ENCODE measurements at places on chromosomes 3 and 15.

GRCh38 chr3:23623844-23624243 lies 181.9 kb upstream of the UBE2E1 start:
- DNase-seq = no peak

GRCh38 chr15:101232677-101233076 lies 19.2 kb downstream of the CHSY1 start:
- no peak for DNase-seq

DNA sequence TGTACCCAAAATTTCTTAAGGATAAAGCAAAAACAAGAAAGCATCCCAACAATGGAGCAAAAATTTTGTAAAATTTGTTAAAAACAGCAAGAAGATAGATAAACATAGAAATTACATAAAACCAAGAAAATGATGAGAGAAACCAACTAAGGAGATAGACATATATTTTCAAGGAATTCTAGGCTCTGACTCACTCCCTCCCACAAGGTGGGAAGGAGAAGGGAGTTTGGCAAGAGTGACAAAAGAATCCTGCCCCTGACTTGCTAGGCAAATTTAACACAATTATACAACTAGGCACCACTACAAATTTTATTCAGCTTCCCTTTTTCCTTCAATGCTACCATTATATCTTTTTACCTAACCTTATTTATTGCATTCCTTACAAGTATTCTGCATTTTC lies 70.9 kb downstream of the MYO9A start:
- no peak for DNase-seq

DNA sequence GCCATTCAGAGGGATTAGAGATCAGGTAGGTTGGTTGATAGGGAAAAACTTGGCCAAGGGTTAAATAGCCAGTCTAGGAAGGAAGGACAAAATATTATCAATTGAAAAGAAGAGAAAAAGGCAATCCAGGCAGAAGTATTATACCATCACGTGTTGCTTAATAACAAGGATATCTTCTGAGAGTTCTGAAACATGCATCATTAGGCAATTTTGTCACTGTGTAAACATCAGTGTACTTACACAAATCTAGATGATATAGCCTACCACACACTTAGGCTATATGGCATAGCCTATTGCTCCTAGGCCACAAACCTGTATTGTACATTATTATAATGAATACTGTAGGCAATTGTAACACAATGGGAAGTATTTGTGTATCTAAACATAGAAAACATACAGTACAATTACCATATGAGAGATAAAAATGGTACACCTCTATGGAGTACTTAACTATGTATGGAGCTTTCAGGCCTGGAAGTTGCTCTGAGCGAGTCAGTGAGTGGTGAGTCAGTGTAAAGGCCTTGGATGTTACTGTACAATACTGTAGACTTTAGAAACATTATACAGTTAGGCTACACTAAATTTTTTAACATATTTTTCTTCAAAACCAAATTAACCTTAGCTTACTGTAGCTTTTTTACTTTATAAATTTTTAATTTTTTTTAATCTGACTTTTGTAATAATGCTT lies 2.7 kb downstream of the TEX55 start:
- no peak for DNase-seq

GRCh38 chr3:150335631-150336030 lies 72.5 kb upstream of the TSC22D2 start:
- DNase-seq = no peak

DNA sequence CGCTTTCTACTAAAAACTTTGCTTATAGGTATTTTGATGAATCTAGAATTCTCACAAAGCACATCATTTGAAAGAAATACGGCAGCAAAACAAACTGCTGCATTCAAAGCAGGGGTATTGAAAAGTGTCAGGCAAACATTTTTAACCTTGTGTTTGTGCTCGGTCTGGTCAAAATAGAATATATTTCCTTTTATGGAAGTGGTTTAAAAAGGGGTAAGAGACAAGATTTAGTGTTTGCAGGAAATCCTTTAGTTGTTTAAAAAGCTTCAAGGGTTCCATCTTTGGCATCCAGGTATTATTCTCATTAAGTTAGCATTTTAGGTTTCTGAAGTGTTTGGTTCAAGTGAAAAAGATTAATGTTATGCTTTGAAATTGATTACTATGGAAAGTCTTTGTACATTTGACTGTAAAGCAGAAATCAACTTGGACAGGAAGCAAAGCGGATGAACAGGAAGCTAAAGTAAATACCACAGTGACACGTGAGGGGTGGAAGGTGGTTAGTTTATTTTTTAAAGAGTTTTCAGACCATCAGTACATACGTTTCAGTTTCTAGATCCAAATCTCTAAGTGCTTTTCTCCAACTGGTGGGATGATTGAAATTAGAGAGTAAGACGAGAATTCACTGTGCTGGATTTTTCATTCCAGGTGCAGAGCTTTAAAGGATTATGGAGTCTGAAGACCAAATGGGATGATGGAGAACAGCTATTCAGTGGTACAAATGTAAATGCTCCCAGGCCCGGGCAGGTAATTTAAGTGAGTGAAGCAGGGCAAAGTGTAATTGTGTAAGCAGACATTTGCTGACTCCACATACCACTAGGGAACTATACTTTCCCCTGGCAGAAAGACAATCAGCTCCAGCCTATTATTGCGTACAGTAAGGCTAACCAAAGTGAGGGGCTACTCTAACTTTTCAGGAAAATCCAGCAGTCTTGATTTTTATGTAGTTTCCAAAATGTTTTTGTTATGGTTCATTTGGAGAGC lies 341.8 kb upstream of the TBL1XR1 start:
- no peak for DNase-seq

DNA sequence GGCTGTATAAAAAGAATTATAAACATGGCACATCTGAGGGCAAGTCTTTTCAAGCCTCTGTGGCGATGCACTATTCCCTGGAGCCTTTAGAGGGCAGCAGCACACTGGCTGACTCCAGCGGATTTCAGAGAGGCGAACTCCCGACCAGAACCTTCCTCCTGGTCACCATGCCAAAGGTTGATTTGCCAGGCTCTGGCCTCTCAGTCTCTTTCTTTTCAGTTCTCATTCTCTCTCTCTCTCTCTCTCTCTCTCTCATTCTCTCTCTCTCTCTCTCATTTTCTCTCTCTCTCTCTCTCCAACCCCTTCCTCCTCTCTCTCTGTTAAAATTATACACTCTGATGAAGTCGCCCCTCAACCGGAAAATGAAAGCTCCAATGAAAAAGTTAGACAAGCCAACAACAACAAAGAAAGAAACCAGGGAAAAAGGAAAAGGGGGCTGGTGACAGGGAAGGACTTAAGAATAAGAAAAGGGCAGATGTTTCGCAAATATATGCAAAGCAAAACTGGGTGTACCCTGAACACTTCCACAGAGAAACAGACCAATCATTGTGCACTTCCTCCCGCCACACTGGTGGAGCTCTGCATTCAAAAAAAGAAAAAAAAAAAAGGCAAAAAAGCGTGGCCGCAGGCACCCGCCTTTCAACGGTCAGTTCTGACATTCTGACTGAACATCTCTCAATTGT lies 90.2 kb downstream of the TIGIT start:
- DNase-seq = peak; percentile 78

- DNase-seq = peak; percentile 72
These were observed 3.0 kb downstream of the RAB6B start for GRCh38 chr3:133892541-133893231.

DNA sequence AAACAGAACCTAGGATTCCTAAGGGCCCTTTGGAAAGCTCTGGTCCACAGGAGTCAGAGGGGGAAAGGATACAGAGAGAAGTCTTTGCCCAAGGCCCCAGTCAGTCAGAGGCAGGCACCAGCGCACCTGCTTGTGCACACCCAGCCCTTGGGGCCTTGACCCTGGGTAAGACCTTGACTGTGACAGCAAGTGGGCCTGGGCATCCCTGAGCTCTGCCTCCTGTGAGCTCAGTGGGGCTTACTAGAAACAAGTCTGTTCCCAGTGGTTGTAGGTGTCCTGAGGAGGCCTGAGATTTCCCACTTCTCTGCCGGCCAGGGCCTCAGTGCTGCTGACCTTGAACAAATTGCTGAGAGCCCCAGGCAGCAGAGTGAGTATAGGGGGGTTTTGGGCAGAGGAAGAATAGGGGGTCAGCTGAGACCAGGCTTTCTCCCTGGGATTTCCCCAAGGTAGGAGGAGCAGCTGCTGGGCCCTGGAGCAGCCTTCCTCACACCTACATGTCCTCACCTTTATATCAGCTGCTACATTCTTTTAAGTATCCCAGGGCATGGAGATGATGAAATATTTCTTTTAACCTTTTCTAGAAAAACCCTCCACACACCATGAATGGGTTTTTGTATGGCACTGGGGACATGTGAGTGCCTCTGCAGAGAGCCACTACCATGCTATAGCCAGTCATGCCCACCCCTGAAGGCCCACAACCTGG lies 9.7 kb upstream of the DAG1 start:
- DNase-seq = no peak

- no peak for DNase-seq
These were observed 87.3 kb upstream of the OSTN start for GRCh38 chr3:191111722-191112121.

DNA sequence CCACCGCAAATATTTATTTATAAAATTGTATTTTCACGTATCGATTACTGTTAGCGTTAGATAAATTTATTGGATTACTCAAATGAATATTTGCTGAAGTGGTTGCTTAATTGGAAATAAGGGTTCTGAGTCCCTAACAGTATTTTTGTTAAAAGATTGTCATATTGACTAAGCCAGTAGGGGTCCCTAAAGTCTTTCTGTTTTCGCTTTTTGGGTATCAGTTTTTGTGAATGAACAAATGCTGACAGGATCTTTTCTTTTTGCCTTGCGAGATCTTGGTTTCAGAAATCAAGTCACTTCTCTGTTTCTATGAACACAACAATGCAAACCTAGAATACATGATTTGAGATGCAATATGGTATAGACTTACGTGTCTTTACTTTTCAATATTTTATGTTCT lies 7.1 kb downstream of the RAD51 start:
- peak; percentile 18 for DNase-seq

GRCh38 chr3:101117980-101118379 lies 124.8 kb upstream of the ABI3BP start:
- DNase-seq = peak; percentile 49

DNA sequence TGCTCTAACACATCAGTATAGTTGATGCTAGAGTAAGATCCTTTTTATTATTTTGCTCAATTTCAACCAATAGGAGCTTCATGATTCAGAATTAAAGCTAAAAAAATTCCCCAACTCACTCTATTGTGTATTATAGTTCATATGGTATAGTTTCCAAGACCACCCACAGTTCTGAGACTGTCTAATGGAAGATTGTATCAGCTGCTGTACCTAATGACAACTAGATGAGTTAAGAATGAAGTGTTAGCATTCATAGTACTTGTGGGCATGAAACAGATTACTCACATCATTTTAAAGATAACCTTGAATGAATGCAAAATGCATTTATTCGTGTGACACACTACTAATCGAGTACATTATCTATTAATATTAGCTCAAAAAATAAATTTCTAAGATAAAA lies 289.9 kb upstream of the ATP11B start:
- no peak for DNase-seq

DNA sequence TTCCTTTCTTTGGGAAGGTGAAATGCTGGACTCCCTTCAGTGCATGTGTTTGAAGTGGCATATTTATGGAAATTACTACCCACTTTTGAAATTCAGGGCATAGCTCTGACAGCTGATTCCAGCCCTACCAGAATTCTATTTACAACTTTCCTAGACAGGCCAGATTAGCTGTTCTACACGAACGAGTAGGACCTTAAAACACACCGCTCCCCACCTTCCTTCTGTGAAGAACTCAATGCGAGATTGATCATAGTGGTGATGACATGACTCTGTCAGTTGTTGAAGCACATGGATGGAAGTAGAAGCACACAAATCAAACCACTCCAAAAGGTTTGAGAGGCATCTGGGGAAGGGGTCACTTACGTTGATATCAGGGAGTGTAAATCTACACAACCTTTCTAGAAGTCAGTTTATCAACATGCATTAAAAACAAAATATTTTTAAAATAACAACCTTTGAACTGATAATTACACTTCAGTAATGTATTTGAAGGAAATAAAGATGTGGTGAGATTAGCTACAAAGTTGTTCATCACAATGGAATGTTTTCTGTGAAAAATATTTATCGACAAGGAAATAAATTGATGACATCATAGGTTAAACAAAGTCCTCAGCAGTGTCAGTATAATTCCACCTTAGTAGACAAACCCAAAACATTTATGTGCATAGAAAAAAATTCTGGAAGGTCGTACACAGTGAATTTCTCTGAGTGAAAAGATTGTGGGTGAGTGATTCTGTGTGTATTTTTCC lies 29.8 kb downstream of the RARB start:
- DNase-seq = no peak

DNA sequence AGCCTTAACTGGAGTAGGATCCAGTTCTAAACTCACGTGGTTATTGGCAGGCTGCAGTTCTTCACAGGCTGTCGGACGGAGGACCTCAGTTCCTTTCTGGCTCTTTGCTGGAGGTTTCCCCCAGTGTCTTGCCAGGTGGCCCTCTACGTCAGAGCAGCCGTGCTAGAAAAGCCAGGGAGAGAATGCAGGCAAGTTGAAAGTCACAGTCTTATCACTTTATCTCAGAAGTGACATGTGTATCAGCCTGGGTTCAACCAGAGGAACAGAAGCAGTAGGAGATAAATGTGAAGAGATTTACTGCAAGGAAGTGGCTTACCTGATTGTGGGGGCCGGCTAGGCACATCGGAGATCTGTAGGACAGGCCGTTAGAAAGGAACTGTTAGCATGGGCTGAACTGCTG lies 125.3 kb upstream of the BNIP2 start:
- peak; percentile 10 for DNase-seq

DNA sequence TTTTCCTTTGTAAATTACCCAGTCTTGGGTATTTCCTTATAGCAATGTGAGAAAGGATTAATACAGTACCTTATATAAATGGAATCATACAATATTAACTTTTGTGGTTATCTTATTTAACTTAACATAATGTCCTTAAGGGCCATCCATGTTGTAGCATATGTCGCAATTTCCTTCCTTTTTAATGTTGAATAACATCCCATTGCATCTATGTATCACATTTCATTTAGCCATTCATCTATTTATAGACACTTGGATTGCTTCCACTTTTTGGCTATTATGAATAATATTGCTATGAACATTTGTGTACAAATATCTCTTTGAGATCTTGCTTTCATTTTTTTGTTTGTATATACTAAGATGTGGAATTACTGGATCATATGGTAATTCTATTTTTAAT lies 342.2 kb downstream of the PDCD6IP start:
- DNase-seq = no peak

- DNase-seq = peak; percentile 66
These were observed 332.7 kb downstream of the EDEM1 start for GRCh38 chr3:5520237-5520636.

GRCh38 chr3:43949594-43949993 lies 258.9 kb downstream of the ABHD5 start:
- no peak for DNase-seq

GRCh38 chr15:88894348-88894818 lies 961 bp downstream of the HAPLN3 start:
- peak; percentile 46 for DNase-seq

- no peak for DNase-seq
These were observed 96.7 kb downstream of the CD47 start for GRCh38 chr3:107994181-107994580.
